ENCODE measurements at places on chromosomes 5 and 9.

DNA sequence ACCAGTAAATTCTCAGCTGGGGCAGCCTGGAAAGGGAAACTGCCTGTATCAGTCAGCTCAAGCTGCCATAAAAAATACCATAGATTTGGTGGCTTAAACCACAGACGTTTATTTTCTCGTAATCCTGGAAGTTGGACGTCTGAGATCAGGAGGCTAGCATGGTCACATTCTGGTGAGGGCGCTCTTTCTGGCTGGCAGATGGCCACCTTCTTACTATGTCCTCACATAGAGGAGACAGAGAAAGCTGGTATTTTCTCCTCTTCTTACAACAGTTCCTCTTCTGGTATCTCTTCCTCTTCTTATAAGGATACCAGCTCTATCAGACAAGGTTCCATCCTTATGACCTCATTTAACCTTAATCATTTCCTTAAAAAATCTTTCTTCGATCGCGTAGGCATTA, 50.5 kb upstream of the RFX3 start:
- DNase-seq = no peak

GRCh38 chr9:97046228-97046627, 7.3 kb upstream of the CTSV start:
- no peak for DNase-seq

DNA sequence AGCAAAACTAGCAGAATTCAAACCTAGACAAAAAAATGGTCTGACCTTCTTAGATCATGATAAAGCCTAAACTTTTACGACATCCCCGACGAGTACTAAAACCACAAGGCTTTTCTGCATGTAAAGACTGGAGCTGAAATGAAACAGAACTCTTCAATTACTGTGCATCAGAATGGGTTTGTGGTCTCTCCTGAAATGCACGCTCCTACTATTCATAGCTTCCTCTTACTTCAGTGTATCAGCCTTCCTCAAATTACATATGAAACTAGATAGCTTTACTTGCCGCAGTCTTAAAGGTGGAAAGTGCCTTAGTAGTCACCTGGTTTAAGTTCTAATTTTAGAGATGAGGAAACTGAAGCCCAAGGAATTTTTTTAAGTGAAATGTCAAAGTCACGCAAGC, 24.6 kb upstream of the MED10 start:
- no peak for DNase-seq

GRCh38 chr5:68214482-68215207, 911 bp upstream of the PIK3R1 start:
- DNase-seq = peak; percentile 6

- DNase-seq = no peak
Measured at GRCh38 chr5:56881571-56881970, 27.8 kb upstream of the SETD9 start.

DNA sequence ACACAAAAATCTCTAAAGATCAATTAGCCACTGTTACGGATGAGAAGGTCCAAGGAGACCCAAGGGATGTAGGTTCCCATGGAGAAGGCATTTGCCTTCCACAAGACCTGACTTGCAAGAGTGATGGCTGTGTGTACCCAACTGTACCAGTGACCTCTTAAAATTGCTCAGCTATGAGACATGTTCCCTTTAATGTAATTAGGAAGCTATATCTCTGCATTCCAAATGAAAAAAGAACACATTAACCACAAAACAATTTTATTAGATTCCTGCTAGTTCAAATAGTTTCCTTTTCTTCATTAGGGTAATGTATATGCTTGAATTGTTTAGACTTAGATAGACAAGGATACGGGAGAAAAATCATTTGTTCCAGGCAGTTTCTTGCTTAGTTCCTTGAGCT, 3.3 kb downstream of the OR2Y1 start:
- DNase-seq = no peak

DNA sequence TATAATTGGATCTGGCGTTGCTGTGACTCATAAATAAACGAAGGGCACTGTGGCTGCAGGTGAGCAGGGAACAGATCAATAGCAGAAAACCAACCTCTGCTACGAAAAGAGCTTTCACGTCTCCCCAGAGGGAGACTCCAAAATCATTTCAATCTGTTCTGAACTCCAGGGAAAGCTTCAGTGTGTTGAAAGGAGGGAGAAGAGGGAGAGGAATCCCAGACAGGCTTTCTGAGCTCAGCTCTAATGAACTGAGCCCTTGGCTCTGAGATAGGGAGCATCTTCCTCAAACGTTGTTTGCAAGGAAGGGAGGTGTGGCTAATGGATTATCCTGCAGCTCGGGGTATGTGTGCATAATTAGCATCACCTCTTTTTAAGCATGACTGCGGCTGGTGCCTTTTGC, 288.0 kb upstream of the IRX4 start:
- DNase-seq = no peak

DNA sequence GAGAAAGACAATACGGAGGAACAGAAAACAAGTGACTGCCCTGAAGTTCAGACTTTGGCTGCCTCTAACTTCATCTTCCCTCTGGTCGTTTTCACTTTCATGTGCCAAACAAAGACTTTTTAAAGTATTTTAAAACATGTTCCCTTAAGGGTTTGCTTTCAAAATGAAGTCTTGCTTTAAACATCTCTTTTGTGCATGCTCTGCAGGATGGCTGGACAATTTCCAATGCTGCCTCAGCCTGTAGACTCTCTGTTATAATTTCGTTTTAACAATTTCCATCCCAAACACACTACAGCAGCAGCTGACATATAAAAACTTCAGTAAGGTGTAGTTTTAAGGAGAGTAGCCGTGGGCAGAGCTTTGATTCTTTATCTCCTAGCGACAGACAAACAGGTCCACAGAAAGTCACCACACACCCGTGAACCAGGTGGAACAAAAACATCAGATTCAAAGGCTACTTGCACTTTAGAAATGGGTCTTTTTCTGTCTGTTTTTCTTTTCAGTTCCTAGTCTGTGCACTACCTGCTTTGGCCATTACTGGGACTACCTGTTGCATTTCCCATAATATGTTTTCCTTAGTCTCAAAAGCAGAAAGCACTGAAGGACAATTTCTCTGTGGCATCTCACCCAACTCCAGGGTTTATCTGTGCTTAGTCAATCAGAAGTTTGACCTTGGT, 308.9 kb downstream of the DTWD2 start:
- no peak for DNase-seq

- DNase-seq = no peak
Measured at GRCh38 chr5:1390861-1391600, 46.1 kb upstream of the CLPTM1L start.

- DNase-seq = no peak
Measured at GRCh38 chr5:69156456-69156855, 10.5 kb upstream of the CCNB1 start.

DNA sequence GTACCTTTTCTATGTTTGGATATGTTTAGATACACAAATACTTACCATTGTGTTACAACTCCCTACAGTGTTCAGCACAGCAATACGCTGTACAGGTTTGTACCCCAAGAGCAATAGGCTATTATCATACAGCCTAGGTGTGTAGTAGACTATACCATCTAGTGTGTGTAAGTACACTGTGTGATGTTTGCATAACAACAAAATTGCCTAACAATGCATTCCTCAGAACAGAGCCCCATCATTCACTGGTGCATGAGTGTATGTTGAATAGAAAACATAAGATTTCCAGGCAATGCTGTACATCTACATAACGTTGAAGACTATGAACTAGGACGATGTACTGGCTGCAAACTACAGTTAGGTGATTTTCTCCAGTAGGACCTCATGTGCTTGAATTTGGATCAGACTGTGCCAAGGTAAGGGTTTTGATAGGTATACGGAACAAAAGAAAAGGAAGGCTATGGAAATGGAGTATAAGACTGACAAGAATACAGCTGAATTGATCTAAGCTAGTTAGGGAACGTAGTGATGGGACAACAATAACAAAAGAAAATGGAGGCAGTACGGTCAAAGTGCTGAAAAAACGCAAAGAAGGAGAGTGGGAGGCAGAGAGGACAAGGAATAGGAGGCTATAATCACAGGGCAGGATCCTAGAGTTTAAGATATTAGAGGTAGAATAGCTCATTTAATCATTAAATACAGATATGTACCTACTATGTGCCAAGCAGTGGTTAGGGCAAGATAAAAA, 46.9 kb downstream of the FNIP1 start:
- no peak for DNase-seq

DNA sequence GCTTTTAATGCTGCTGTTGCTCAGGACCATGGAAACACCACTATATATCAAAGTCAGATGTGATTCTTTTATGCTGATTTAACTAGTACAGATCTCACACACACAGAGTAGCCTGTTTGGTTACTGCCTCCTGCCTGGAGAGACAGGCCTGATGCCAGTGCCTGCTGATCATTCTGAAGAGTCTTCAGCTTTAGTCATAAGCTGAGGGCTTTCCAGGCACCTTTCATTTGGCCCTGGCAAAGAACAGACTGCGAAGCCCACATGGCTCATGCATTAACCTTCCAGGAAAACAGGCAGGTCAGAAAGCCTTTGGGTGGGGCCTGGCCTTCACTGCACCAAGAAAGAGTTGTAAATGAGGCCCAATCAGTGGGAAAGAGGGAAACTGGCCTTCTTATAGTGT, 144.7 kb downstream of the SAXO1 start:
- no peak for DNase-seq

GRCh38 chr5:40124367-40124766, 555.3 kb upstream of the PTGER4 start:
- peak; percentile 14 for DNase-seq

DNA sequence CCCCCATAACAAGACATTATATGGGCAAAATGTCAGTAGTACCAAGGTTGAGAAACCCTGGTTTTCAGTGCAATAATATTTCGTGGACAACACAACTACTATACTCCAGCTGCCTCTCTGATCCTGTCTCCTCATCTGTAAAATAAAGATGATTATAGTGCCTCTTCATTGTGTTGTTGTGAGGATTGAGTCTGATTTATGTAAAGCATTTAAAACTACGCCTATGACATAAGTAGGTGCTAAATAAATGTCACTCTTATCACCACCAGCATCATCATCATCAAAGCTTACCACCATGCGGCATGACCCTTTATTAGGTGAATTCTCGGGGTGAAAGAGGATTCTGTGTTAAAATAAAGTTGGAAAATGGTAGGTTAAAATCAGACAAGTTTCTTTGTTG, 67.8 kb upstream of the IFNE start:
- no peak for DNase-seq

DNA sequence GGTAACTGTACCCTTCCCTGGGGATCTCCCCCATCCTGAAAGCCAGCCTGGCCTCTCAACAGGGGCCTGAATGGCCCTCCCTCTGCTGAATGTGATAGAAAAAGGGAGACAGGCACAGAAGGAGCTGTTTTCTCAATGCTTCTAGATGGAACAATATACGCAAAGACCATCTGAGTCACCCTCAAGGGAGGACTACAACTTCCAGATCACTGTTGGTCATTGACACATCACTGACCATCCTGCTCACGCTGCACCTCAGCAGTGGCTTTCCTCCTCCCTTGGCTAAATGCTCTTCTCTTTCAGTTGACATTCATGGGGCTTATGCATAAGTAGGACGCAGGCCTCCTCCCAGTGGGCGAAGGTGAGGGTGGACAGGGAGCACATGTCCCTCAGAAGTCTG, 112.2 kb upstream of the SHB start:
- no peak for DNase-seq

DNA sequence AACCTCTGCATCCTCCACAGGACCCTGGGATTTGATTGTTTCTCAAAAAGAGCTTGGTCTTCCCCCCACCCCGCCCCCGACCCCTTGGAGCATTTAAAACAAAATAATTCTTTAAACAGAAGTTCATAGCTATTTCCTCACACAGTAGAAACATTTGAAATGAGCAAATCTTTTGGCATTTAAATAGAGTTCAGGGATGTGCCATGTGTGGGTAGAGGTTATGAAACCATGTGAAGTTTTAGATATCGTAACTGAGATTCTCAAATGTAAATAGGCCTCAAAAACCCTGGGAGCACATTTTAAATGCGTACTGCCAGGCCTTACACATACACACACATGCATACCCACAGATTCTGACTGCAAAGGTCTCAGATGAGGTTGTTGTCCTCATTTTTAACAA, 66.5 kb downstream of the EPB41L4B start:
- no peak for DNase-seq

GRCh38 chr5:50958852-50959457, 292.5 kb downstream of the PARP8 start:
- peak; percentile 13 for DNase-seq

DNA sequence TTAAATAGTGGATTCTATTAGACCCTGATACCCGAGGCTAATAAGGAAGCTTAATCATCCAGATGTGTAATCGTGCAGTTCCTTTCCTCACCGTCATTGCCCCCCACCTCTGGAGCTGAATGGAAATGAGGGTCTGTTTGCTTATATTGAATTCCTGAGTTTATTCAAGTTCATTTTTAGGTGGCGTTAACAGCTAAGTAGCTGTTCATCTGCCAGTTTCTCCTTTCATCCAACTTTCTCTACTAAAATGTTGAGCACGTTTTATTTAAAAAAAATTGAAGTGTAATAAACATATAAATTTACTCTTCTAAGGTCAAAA, 291.0 kb downstream of the DOCK8 start:
- no peak for DNase-seq

GRCh38 chr5:40074826-40075225, 604.9 kb upstream of the PTGER4 start:
- no peak for DNase-seq

- no peak for DNase-seq
Measured at GRCh38 chr5:108765647-108766046, 17.9 kb downstream of the FER start.

- no peak for DNase-seq
Measured at GRCh38 chr9:24011881-24012280, 185.8 kb upstream of the ELAVL2 start.

Data from SJSA1 (cell line).